ENCODE measurements at places on chromosomes 7 and 10. TPM values are rescaled to one million over a fixed set of nuclear protein-coding genes. Genes with fewer than 3 reads are reported as not detected.
A peak's percentile ranks its signal among the peaks of the same experiment; 100 is the strongest.

KLF14 gene
- not detected for total RNA-seq

OR2A12 gene
- not detected for total RNA-seq

NPTX2 gene
- 0.53 TPM for total RNA-seq

HYAL4 gene
- 1.2 TPM for total RNA-seq

TFEC gene
- total RNA-seq = not detected

GPR158 gene
- 0.29 TPM for total RNA-seq

- no peak for DNase-seq
These were observed 10.3 kb upstream of the OGDH start for GRCh38 chr7:44595934-44596635.

DNA sequence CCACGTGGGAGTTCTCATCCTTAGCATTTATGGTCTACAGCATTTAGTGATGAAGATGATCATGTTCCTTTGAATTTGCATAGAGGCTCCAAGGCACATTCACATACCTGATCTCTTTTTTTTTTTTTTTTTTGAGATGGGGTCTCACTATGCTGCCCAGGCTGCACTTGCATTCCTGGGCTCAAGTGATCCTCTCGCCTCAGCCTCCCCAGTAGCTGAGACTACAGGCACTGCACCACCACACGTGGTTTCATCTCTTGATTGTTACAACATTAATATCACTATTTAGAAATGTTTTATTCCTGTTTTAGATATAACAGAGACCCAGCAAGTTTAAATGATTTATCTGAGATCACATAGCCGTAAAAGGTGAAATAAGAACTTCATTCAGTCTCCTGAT lies 13.8 kb downstream of the CDHR3 start:
- DNase-seq = peak; percentile 20

GRCh38 chr7:27822245-27822644 lies 82.3 kb downstream of the TAX1BP1 start:
- DNase-seq = no peak

DNA sequence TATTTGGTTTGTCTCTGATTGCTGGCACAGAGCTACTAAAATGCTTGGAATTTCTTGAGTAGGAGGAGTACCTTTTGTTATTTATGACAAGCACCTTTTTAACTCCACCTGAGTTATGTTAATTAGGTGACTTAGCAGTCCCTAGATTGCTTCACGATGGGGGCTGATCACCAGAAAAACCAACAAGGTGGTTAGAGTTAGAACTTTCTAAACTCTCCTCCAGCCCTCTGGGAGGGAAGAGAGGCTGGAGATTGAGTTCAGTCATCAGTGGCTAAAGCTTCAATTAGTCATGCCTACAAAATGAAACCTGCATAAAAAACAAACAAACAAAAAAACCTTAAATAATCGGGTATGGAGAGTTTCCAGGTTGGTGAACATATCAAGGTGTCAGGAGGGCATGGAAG lies 23.6 kb upstream of the ING3 start:
- DNase-seq = peak; percentile 57

- no peak for DNase-seq
These were observed 27.6 kb upstream of the ZNF32 start for GRCh38 chr10:43676331-43676730.
